B cell (primary cell): ENCODE measurements at places on chromosomes 13 and 19.

DNA sequence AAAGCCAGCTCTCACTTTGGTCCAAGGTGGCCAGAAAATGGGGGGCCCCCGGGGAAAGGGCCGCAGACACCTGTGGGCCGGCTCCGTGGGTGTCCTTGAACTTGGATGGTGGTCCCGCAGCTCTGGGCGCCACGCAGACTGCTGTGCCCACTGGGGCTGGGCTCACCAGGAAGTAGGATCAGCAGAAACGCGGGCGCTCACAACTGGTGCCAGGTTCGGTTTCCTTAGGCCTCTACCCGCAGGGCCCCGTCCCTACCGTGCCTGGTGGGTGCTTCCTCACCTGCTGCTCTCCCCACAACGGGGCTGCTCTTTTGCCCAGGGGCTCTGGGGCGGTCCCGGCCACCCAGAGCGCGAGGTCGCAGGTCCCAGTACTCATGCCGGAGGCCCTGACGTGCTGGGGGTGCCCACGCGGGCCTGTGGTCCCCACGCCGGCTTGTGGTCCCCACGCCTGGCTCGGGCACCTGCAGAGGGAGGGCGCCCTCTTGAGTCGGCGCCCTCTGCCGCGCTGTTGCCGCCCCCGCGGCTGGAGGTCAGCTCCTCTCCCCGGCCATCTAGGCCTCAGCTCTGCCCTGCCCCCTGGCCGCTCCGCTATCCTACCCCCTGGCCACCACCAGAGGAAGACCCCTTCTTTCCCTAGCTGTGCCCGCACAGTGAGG is 1303.6 kb downstream of the UQCRFS1 start:
- no peak for DNase-seq

GRCh38 chr13:101552286-101552685 is 99.8 kb downstream of the ITGBL1 start:
- no peak for DNase-seq

GRCh38 chr13:95547531-95548167 is 4.9 kb upstream of the CLDN10 start:
- no peak for DNase-seq

GRCh38 chr13:42066542-42066941 is 18.1 kb downstream of the DGKH start:
- no peak for DNase-seq

GRCh38 chr13:34583181-34583580 is 358.9 kb upstream of the NBEA start:
- no peak for DNase-seq

- DNase-seq = no peak
Measured at GRCh38 chr19:1847684-1848398, 442 bp downstream of the REXO1 start.

DNA sequence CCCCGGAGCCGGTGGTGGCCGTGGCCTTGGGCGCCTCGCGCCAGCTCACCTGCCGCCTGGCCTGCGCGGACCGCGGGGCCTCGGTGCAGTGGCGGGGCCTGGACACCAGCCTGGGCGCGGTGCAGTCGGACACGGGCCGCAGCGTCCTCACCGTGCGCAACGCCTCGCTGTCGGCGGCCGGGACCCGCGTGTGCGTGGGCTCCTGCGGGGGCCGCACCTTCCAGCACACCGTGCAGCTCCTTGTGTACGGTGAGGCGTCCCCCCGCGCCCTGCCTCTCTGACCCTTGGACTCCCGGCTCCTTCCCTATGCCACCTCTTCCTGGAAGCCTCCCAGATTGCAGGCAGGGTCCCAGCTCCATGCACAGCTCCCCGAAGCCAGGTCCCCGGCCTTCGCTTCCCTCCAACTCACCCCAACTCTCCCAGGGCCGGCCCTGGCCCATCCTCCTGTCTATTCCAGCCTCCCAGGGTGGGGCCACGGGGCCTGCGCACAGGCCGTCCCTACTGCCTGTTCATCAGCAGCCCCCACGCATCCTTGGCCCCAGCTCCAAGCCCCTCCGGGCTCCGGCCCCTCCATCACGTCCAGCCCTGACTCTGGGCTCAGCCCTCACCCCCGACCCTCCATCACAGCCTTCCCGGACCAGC is 1.7 kb downstream of the MADCAM1 start:
- DNase-seq = no peak

GRCh38 chr13:99381766-99382165 is 74.6 kb upstream of the GPR183 start:
- no peak for DNase-seq

DNA sequence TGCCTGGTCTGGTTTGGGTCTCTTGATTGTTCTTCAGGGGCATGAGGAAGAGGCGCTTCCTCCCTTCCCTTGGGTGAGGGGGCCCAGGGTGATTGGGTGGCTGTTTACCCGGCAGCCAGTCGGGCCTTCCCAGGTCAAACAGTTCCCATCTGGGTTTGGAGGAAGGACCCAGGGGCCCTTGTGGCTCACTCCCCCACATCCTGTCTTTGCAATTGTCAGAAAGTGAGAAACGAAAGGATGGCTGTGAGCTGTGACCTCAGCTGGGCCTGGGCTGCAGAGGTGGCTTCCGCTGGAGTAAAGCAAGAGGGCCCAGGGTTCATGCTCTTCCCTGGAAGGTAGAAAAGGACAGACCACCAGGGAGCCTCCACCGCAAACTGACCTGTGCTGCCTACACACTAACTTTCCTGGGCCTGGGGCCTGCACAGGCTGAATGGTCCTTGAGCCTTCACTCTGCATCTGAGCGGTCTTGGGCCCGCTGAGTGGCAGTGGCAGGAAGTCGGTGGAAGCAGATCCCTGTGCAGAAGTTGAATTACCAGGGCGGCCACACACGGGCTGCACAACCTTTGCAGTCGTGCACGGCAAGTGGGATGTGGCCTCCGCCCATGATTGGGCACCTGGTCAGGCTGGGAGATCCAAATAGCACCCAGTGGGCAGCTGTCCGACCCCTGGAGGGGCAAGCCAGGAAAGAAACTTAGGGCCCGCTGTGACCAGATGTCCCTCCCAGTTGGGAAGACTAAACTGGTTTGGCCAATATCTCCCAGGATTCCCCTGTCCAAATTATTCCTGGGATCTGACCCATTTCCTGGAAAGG is 5.3 kb upstream of the CD79A start:
- peak; percentile 76 for DNase-seq

DNA sequence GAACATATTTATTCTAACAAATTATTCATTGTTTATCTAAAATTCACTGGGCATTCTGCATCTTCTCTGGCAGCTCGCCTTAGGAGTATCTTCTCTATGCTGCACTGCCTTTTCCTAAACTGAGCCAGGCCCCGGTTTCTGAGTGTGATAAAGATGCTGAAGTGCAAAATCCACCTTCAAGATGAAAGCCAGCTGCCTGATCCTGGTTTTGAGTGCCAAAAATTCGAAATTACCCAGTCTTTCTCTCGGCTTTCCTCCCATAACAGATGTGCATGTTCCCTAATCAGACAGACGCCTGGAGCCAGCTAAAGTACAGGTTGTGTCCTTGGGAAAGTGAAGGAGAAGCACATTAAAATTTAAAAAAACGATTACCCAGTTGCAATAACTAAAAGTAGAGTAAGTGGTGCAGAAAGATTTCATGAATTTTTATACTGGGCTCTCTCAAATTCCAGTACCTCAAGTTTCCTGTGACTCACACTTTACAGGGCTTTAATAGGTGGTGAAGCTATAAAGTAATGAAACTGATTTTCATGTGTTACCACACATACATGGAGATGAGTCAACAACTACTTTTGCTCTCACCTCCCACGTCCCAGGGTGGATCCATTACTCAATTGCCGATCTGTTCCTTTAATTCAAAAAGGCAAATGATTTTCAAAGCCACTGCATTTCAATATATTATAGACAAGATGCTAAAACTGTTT is 65.0 kb upstream of the GTF2F2 start:
- no peak for DNase-seq

DNA sequence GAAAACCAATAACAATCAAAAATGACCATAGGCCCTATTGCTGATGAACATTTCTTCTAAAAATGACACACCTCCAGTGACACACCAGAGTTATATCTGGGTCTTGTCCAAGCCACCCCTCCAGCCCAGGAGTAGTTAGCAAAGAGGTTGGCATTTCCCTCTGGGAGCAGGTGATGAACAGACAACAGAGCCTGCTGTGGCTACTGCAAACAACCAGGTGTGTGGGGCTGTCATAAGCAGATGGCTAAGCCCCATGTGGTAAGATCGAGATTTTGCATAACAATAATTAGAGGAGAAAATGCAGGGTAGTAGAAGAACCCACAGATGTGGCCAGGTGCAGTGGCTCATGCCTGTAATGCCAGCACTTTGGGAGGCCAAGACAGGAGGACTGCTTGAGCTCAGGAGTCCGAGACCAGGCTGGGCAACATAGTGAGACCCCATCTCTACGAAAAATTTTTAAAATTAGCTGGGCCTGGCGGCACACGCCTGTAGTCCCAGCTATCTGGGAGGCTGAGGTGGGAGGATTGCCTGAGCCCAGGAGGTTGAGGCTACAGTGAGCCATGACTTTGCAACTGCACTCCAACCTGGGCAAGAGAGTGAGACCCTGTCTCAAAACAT is 5.0 kb downstream of the XRCC1 start:
- no peak for DNase-seq

DNA sequence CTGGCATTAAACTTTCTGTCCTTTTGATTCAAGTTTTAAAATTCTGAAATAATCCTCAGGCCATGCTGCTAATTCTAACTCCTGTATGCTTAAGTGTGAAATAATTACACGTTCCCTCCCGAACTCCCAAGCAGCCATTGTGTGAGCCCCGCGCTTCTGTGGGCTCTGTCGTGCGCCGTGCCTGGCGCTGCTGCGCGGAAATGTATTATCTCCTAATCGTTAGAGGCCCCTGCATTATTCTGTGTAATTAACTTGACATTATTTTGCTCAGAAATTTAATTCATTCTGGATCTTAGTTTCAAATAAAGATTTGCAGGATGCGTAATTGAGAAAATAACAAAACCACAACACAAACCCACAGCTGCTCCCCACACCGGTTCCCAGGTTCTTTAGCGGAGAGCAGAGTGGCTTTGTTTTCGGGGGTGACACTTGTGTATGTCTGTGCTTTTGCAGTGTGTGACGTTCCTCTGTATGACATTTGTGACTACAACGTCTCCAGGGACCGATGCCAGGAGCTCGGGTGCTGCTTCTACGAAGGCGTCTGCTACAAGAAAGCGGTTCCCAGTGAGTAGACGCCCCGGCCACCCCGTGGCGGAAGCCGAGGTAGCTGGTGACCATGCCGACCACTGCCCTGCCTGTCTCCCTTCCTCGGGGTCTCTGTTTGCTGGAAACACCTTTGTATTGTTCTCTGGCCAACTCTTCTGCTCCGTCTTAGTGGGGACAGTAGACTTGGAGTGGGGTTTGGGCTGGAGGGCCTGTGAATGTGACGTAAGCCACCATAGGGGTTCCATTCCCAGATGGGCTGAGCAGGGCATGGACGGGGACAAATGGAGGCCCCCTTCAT is 7.5 kb downstream of the TEX29 start:
- no peak for DNase-seq

DNA sequence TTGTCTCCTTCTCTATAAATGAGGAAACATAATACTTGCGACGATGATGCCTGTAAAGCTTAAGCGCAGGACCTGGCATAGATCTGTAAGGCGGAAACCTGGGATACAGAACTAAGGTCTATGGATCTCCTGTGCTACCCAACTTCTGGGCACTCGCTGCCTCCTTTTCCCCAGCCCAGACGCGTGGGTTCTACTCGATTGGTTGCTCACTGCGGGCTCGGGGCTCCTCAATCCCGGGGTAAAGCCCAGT is 615 bp upstream of the PSMC4 start:
- no peak for DNase-seq
